ENCODE measurements at places on chromosomes 6 and 20.

DNA sequence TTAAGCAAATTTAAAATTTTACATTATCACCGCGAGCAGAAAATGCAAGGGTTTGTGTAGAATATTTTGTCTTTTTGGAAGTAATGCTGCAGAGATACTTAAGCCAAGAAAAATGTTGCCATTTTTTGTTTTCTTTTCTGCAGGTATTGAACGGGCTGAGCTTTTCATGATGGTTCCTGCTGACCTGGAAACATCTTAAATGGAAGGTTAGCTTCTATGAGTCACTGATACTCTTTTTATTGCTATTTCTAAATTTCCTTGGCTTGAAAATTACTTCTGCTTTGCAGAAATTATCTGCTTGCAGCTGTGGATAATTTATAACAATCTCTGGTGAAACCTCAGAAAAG, 12.7 kb downstream of the SYTL3 start:
- DNase-seq, result no peak

- peak; percentile 9 for DNase-seq
These were observed 268.8 kb downstream of the TMEM242 start for GRCh38 chr6:157054531-157054979.

DNA sequence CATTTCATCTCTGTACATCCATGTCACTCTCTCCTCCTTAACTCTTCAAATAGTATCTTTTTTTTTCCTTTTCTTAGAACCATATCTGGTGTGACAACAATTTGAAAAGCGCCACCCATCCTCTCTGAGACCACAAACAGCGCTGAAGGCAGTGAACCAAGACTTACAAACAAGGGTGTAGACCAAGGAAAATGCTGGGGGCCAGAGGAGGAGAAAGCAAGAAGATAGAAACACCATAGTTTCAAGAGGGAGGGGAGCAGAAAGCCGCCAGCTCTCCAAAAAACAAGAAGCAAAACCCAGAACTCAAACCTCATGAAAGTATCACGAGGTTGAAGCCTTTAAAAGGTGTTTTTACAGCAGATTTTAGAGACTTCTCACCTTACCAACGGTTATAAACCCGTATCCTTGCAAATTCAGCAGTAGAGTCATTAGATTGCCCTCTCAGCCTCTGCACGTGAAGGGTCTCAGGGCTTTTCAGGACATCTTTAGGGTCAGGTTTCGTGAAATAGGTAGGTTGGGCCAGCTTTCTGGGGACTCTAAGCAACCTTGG, 13.3 kb upstream of the RIPOR2 start:
- peak; percentile 28 for DNase-seq

GRCh38 chr6:12009180-12009685, 2.9 kb upstream of the HIVEP1 start:
- DNase-seq, result no peak

DNA sequence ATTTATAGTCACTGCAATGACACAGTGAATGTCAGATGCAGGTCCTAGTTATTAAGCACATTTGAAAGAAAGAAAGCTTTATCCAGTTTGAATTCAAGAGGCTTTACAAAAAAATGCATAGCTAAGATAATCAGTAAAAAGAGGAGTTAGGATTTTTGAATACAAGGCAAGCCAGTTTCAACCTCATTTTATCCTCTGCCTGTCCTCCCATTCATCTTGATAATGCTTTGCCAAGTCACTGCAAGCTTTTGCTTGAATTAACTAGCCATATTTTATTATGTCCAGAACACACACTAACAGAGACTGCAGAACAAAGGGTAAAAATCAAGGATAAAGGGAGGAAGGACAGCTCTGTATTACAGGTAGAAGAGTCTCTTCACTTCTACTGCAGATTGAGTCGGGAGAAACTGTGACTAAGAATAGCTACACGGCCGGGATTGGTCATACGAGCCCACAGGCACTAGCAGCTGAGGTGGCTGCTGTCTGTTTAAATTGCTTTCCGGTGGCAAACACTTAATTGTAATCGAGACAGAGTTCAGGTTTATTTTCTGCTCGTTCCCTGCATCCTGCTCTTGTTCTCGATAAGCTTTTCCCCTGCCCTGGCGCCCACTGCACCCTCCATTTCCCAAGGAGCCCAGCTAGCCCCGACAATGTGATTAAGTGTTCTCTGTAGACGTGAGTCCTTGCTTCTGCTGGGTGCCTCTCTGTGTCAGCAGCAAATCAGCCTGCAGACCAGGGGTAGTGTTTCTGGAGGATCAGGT, 30.5 kb upstream of the AKAP12 start:
- no peak for DNase-seq

DNA sequence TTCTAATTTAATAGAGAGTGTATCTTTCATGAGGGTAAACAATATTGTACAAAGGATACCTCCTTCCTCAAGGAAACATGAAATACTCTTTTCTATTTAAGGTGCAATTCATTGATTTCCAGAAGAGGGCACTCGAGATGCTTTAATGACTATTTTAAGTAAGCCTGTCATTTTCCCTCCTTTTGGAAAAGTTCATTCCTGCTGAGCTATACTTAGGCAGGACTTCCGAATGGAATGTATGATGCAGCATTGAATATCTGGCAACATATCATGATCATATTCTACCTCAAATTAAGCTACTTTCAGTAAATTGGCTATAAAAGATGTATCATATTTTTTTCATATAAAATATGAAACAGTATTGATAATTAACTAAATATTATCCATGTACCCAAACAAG, 5.0 kb downstream of the DST start:
- no peak for DNase-seq

DNA sequence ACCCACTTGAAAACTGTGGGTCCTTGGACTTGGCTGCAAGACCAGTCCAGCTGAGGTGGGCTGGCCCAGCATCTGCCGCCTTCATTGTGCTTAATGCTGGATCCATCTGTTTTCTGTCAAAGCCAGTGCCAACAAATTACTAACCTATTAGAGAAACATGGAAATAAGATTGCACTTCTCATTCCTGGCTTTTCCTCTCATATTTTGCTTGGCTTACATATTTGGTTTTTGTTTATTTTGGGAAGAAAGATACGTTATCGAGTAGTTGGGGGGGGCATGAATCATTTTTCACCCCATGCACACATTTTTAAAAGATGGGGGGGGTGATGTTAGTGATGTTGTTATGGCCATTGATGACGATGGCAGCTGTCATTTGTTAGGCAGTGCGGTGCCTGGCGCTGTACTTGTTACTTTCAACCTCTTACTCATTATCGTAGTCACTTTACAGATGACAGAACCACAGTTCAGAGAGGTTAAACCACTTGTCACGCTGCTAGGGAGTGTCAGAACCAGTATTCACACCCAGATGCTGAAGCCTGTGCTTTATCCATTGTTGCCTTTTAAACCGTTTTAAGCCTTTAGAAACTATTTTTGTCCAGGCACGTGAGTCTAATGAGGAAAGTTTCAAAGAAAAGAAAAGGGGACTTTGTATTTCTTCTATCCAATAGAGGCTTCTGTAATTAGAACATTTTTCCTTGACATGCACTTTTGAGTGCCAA, 180.0 kb downstream of the TMEM242 start:
- DNase-seq, result peak; percentile 9

DNA sequence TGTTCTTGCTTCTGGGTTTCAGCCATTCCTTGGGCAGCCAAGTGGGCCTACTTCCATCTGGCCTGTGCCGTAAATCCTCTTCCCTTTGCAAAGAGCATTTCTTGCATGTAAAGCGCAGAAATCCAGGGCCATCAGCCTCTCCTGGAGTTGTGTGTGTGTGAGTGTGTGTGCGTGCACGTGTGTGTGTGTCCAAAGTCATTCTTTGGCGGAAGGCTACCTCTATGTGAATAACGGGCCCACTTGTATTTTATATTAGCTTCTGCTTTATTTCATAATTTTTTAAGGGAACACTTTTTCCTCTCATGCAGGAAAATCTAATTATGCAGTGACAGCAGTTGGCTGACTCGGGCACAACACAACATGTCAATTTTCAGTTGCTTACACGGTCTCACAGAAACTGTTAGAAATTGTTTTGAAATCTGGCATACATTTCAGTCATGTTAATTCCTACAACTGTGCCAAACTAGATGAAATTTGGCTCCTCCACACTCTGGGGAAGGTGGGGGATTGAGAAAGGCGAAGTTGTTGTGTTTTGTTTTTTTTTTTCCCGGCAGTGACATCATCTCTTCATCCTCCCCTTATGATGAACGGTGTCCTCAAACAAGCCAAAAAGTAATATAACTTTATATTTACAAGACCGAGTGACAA, 223.7 kb upstream of the TSHZ2 start:
- DNase-seq, result no peak

DNA sequence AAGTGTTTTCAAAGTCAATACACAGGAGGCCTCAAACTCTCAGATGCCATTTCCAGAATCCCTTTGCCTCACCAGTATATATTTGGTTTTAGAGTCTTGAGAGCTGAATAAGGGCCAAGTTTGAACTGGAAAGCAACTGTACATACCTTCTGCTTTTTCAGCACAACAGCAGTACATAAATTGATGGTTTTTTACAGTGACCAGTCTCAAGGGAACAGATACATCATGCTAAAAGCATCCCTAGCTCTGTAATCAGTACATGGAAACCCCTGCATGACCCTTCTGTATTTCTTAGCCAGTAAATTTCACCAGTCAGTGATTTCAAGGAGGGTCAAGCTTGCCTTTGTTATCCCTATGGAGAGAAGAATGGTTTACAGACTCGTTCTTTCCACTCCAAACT, 40.6 kb upstream of the ECHDC1 start:
- no peak for DNase-seq

GRCh38 chr6:167300902-167301777, 10.0 kb downstream of the UNC93A start:
- DNase-seq, result no peak

DNA sequence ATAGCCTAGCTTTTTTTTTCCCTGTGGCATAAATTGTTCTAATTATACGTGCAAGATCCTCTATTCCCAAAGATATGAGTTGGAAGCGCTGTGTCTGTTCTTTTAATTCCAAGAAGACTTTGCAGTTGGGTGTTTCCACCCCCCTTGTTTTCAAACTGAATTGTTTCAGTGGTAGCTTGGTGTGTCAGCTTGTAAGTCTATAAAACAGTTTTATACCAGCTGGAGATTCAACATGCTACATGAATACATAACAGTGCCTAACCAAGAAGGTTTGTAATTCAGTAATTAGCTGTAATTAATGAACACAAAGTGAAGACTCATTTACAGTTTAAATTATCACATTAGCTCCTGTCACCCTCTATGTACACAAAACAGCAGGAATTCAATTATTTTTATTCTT, 154.0 kb downstream of the ZNF217 start:
- DNase-seq, result no peak

DNA sequence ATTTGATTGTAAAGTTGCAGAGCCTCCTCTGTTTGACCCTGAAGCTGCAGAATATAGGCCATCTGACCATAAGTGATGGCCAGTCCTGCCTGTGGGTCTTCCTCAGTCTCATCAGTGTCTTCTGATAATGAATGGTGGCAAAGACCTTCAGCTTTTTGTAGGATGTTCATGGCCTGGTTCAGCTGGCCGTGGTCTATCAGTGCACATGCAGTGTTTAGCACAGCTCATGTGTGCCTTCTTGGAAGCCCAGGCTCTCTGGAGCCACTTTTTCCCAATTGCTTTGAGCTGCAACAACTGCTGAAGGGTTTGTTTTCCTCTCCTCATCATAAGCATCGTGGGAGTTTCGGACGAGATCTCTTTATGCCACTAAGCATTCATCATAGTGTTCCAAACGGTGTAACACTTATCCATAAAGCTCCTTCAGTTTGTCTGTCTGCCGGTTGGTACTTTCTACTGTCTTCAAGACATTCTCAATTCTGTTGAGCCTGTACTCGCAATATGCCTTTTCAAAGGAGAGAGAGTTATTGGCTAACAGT, 70.1 kb upstream of the TULP4 start:
- DNase-seq, result no peak

Measured in activated gamma-delta T cell treated with anti-CD3 and anti-CD28 coated beads, Interleukin-2, amount 50 U/mL, for 16 hours (primary cell).